GM13977 (cell line): ENCODE measurements at places on chromosomes 1 and 21.
A peak's percentile ranks its signal among the peaks of the same experiment; 100 is the strongest.

DNA sequence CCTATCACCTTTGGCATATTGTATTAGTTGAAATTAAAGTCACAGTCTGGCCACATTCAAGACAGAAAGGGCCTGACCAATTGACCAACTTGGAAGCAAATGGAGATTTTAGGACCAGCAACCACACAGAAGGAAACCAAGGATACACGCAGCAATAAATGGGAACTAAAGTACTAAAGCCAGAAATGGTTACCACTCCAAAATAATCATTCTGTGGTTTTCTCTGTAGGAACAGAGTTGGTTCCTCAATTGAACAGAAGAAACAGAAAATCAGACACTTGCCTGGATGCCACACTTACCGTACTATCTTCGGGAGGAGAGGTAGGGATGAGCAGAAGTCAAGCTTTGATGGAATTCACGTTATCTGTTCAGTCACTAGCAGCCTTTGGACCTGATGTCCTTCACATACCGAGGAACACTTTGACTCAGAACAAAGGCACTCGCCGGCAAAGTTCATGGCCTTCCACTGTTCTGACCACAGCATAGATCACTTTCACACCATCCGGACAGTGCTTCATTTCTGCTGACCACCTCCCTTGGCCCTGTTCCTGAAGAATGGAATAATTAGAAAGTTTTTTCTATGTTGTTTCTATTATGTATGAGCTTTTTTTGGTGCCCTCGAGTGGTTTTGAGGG lies 96.9 kb downstream of the LPAR3 start:
- no peak for DNase-seq

DNA sequence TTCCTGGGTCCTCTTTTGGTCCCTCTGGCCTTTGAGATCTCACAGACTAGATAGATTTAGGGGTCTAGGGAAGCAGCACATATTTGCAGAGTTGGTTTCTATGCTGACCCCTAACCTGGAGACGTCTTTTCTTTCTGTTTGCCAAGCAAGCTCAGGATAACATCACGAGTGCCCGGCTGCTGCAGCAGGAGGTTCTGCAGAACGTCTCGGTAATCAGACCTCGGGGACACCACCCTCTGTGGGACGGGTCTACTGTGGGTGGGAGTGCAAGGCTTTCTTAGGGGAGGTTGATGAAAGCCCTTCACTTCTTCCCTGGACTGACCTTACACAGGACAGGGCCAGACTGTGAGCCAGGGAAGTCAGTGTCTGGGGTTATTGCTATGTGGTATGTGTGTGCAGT lies 2.9 kb downstream of the IL24 start:
- DNase-seq = no peak

DNA sequence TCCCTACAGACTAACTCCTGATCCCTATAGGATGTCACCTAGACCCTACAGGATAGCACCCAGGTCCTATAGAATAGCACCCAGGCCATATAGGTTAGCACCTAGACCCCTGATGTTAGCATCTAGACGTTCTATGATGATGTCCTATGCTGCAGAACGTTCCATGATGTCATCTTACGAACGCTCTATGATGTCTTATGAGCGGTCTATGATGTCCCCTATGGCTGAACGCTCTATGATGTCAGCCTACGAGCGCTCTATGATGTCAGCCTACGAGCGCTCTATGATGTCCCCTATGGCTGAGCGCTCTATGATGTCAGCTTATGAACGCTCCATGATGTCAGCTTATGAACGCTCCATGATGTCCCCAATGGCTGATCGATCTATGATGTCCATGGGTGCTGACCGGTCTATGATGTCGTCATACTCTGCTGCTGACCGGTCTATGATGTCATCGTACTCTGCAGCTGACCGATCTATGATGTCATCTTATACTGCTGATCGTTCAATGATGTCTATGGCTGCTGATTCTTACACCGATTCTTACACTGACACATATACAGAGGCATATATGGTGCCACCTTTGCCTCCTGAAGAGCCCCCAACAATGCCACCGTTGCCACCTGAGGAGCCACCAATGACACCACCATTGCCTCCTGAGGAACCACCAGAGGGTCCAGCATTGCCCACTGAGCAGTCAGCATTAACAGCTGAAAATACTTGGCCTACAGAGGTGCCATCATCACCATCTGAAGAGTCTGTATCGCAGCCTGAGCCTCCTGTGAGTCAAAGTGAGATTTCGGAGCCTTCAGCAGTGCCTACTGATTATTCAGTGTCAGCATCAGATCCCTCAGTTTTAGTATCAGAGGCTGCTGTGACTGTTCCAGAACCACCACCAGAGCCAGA lies 9.5 kb downstream of the SON start:
- no peak for DNase-seq

DNA sequence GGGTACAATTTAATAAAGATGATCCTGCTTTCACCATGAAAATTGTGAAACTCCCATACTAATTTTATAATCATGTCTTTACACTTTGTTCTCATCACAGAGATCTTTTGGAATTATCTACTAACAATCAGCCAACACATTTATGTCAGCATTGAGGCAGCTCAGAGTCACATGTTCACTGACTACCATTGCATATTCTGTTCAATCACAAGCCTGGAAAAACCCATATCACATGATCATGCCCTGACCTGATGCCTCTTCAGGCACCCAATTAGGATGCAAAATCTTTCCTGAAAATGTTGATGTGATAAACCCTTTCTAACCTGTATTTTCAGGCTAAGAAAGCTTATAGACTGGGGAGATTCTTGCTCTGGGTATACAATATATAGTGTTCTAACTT lies 21.6 kb upstream of the RASAL2 start:
- no peak for DNase-seq

DNA sequence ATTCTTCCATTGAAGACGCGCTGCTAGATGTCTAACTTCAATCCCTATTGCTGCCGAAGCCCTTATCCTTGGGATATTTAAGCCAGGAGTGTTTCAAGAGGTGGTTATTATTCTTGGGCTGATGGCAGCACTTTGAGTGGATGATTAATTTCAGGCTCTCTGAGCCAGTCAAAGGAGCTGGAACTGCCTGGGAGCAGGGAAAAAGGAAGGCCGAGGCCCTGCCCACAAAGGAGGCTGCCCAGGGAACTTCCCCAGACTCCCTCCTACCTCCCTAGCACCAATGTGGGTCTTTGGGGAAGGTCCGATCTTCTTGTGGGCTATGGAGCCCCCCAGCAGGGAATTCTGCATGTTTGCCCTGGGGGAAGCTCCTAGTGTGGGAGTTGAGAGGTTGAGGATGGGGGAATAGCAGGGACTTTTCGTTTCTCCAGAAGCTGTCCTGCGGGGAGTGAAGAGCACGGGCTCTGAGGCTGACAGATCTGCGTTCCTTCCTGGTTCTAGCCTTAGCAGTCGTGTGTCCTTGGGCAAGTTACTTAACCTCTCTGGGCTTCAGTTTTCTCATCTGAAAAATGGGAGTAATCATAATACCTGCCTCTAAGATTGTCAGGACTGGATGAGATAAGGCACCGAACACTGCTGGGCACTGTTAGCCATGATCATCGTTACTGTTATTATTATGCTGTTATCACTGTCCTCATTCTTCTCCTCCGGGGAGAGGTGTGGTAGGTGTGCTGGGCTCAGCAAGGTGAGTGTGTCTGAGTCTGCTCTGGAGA lies 6.3 kb downstream of the KCNQ4 start:
- DNase-seq = no peak

DNA sequence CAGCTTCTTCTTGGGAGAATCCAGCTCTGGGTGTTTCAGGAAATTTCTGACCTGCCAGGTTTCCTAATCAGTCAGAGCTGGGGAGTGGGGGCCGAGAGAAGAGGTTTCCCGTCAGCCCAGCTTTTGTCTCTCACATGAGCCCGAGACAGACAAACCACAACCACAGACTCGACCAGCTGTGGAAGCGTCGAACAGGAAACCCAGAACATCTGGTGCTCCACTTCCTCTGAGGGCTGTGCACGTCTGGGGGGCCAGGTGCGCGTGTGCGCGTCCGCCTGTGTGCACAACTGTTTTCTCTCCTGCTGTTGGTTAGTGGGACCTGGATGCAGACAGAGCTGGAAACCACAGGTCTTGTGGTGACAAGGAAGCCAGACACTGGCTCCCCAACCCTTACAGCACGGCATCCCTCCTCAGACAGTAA lies 113.0 kb upstream of the SLC25A33 start:
- DNase-seq = peak; percentile 82

DNA sequence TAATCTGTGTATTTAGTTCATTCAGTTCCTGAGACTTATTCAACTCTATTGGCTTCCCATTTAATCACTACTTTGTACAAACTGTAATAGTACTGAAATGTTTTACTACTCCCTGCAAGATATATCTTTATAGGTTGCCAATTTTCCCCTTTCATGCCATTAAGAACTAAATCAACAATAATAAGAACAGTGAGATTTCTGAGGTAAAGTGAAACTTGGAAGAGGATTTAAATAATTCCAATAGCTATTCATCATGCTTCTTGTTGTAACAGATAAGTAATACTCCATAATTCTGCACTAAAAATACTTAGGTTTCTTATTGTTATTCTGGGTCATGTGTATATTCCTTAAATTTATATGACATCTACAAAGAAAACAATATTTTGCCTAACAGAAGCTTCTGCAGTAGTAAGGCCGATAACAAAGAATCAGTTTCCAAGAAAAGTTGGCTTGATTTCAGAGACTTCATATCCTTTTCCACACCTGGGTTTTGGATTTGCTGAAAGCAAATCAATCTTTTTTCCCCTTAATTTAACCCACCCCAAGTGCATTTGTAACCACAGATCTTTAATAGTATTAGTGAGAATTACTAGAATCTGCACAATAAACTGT lies 258.3 kb downstream of the FAF1 start:
- DNase-seq = no peak

DNA sequence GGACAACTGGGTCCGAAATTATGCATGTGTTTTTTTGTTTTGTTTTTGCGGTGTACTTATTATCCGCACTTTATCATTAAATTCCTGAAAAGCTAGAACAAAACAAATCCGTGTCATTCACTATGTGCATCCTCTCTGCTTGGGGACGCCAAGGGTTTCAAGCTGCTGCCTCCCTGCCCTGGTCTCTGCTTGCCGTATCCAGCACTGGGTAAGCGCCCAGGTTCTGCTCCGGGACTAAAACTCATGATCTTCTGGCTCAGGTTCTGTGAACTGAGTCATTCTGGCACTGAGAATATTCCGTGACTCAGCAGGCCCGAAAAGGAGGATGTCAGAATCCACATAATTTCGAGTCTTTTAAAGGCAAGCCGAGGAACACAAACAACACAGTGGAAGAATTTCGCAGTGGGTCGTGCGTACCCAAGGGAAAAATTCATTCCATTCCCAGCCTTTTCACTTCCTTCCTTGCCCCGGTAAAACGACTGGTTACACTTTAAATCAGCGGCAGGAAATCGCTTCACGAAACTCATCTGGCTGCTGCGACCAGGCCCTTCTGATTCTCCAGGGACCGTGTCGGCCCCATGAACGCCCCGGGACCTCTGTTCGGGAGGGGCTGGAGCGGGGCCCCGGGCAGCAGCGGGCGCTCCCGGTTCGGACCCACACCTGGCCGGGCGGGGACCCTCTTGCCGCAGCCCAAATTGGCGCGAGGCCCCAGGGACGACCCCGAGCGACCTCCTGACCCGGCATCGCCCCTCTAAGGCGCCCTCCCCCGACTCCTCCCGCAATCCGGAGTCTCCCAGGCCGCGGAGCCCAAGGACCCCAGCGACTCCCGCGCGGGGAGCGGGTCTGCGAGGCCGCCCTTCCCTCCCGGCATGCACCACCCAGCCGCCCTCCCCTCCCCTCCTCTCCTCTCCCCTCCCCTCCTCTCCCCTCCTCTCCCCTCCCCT lies 746 bp upstream of the LAMC1 start:
- peak; percentile 76 for DNase-seq

- DNase-seq = no peak
Measured at GRCh38 chr1:118047006-118047649, 117.6 kb downstream of the WDR3 start.

DNA sequence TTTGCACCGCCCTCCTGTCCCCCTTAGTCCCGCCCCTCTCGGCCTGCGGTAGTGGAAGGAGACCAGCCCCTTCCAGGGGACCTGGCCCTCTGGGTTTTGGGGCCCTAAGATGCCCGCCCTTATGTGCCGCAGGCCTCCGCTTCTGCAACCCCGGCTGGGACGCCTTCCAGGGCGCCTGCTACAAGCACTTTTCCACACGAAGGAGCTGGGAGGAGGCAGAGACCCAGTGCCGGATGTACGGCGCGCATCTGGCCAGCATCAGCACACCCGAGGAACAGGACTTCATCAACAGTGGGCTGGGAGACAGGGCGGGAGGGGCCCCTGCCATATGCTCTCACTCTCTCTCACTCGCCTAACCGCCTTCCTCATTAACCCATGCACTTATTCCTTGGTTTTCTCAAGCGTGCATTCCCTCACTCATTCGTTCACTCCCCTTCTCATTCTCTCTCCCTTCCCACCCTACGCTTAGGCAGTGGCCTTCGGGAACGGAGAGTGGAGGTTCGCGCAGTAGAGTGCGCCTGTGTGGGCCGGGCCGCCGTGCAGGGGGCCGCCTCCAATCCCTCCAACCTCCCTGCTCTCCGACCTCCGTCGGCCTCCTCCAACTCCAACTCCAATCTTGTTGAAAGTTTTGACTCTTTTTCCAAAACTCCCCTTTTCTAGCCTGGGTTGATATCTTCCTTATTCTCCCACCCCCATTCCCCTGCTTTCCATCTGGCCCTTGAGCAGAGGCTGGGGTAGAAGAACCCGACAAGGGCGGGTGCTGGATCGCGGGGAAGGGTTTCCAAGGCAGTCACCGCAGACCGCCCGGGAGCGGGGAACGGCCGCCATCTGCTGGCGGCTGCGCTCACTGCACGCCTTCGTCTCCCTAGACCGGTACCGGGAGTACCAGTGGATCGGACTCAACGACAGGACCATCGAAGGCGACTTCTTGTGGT lies 15.2 kb downstream of the BCAN start:
- DNase-seq = peak; percentile 83

GRCh38 chr21:21387916-21388315 lies 389.7 kb downstream of the NCAM2 start:
- DNase-seq = no peak

GRCh38 chr1:30272277-30273020 lies 450.9 kb downstream of the MATN1 start:
- no peak for DNase-seq

DNA sequence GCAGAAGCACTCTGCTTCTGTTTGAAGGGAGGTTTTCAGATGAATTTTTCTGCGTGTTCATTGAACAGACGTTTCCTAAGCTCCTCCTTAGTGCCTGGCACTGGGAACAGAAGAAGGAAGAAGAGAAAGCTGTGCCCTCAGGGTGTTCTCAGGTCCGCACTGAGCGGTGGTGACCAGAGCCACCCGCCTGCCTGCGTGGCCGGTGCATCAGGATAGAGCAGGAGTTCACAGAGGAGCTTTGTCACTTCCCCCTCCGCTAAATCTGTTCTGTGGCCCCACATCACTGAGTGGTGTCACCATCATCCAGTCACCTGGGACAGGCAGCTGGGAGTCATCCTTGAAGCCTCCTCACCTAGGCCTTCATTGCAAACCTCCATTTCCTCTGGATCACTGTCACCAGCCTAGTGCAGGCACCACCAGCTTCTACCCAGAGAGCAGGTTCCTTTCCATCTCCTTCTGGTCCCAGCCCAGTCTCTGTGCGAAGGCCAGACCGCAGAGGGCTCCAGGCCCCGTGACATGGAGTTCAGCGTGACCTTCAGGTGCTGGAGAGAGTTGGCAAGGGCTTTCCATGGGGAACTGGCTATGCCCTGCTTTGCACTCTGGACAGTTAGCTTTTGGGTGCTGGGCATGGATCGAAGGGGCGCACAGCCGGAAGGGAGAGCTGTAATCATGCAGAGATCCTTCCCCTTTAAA lies 21.7 kb downstream of the PARK7 start:
- DNase-seq = no peak
